IMR-90 (cell line): ENCODE measurements at places on chromosomes 1 and 21.

DNA sequence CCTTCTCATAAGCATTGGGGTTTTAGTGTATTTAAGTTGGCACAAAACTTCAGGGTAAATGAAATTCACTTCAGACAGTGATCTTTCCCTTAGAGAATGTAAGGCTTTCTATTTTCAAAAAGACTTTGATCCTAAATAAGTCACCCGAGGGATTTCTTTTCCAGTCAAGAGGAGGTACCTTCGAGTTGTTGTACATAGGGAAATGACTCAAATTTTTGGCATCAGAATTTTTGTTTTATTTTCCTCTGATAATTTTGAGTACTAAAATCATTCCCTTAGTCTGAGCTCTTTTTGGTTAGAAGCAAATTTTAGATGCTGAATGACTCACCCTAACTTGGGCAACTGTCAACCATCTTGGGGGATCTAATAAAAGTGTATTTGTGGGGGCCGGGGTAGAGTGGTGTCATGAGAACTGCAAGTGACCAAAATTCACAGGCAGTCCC lies 193.9 kb downstream of the DHRS3 start:
- peak; percentile 80 for DNase-seq

DNA sequence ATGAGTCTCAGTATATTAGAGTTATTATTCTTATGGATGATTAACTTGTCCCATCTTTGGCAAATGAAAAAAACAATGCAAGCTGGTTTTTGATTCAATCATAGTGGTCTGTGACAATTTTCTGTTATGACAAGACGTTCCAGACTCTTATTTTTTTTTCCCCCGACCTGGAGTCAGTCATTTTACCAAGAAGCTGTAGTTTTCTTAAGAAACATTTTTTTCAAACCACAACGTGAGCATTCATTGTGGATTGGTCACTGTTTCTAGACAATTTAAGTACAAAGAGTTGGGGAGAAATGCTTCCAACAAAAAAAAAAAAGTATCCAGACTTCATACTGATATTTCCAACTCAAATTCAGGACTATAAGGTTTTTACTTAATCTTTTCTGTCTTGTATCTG lies 8.0 kb upstream of the ANGPTL3 start:
- DNase-seq, result peak; percentile 78

- no peak for DNase-seq
Measured at GRCh38 chr1:29664711-29665110, 428.4 kb downstream of the PTPRU start.

DNA sequence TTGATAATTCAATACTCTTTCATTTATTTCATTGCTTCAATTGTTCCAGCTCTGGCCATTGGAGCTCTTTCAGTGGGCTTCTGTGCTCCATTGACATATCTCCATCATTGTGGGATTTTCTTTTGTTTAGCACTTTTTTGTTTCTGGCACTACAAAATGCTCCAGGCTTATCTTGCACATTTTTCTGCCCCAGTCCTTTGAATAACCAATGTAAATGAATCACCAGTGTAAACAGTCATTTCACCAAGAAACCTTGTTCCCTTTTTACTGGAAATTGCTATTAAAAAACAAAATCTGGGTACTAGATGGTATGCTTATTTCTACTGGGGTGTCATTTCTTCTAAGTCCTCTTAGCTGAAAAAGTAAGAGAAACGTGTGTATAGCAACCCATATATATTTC lies 173.0 kb upstream of the LYPLAL1 start:
- peak; percentile 27 for DNase-seq

DNA sequence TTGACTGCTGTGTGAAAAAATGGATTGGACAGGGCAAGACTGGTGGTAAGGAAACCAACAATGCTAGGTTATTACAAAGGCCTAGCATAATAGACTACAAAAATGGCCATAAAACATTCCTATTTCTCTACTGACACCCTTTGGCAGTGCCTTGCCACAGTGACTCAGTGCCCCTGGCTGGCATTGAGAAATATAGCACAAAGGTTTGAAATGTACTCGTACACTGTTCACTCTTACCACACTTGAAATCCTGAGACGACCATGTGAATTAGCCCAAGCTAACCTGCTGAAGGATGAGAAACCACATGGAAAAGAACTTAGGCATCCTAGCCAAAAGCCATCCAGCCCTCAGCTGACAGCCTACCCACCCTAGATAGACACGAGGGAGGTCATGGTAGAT lies 149.8 kb upstream of the PALMD start:
- DNase-seq, result no peak

GRCh38 chr1:57934745-57935144 lies 510.9 kb upstream of the DAB1 start:
- DNase-seq, result no peak

DNA sequence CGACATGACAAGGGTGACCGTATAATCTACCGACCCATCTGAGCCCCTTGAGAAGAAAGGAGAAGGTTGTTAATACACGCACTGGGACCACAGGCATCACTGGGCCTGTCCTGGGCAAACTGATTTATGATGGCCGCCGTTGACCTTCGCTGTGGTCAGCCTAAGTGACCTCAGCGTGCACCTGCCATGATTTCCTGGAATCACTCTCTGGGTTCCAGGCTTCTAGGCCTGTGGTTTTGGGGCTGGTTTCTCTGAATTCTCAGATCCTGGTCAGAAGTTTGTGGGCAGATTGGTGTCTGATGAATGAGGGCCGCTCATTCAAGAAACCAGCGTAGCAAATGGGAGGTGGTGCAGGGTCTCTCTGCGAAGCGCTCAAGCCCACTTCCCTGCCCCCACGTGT lies 64.0 kb downstream of the SIK1 start:
- DNase-seq, result no peak

DNA sequence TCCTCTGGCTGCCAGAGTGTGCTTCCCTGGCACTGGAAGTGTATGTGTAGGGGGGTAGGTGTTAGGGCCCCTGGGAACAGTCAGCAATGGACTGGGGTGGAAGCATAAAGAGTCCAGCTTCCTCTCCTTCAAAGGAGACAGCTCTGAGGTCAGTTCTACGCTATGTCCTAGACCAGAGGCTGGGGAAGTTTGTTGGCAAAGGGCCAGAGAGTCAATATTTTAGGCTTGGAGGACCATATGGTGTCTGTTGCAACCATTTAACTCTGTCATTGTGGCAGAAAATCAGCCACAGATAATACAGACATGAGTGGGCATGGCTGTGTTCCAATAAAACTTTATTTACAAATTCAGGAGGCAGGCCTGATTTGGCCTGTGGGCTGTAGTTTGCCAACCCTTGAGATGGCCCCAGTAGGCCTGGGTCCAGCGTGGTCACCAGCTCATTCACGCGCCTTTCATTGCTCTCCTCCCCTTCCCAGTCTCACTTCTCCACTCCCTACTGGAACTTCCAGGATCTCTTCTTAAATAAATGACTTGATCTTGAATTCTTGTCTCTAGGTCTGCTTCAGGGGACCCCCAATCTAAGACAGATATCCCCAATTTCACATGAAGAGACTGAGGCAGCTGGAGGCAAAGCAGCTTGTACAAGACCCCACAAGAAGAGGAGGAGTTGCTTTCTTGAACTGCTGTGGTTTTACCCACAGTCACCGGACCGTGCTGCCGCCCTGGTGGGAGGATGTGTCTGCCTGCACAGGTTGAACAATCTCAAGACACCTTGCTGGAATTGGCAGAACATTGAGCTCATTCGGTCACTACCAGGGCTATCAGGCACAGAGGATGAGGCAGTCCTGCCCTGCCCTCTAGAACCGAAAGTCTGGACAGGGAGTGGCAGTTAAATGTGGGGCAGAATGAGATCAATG lies 162.4 kb upstream of the POU3F1 start:
- no peak for DNase-seq

GRCh38 chr1:112144733-112145426 lies 155.4 kb upstream of the KCND3 start:
- DNase-seq, result no peak

- DNase-seq, result peak; percentile 85
Measured at GRCh38 chr1:66253330-66253921, 280.5 kb upstream of the SGIP1 start.

DNA sequence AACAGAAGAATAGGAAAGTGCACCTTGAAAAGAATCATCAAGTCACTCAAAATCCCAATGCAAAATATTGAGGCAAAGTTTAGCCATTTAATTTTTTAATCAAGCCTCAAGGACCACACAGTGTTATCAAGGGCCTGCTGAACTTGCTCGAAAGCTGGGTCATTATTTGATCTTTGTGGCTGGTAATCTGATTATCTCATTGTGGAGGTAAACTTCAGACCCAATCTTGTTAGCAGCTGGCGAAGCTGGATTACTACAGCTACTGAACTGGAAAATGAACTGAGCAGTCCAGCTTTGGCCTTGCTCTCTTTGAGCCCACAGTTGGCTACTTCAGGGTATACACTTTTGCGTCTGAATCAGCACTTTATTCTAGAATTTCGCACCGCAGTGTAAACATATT lies 94.4 kb downstream of the BARHL2 start:
- no peak for DNase-seq
